Mesenteric fat pad (tissue), 1 donor: ENCODE measurements at places on chromosomes 3 and 15. TPM values are rescaled to one million over a fixed set of nuclear protein-coding genes. Genes with fewer than 3 reads are reported as not detected.

- no peak for DNase-seq
Observed at GRCh38 chr15:89917442-89918101, 4.8 kb upstream of the ARPIN start.

DNA sequence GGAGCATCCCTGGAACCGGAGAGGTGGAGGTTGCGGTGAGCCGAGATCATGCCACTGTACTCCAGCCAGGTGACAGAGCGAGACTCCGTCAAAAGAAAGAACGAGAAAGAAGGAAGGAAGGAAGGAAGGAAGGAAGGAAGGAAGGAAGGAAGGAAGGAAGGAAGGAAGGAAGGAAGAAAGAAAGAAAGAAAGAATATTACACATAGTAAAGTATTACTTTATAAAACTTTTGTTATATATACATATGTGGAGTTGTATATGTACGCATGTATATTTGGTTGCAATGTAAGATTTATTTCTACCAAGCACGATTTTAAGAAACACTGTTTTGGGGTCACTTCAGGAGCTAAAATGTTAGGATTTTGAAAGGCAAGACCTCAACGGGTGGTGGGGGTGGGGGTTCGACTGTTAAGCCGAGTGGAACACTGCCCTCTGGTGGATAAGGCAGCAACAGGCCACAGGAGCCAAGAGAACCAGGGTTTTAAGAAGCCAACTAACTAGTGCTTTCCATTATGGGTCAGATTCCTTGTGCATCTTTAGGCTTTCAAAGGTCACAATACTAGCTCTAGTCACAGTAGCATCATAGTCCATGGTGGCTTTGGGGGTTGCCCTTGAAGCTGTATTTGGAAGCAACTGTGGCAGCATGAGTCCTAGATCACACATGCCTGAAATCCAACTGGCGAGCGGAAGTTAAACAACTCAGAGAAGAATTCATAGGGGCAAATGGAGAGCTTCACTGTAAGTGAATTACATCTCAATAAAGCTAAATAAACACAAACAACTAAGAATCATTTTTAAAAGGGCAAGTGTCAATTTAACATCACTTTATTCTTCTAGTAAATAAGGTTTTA lies 22.5 kb downstream of the GLB1 start:
- DNase-seq, result no peak

The TMEM108 gene
- 1.5 TPM for total RNA-seq

The TNFSF10 gene
- total RNA-seq, result 23.0 TPM

DNA sequence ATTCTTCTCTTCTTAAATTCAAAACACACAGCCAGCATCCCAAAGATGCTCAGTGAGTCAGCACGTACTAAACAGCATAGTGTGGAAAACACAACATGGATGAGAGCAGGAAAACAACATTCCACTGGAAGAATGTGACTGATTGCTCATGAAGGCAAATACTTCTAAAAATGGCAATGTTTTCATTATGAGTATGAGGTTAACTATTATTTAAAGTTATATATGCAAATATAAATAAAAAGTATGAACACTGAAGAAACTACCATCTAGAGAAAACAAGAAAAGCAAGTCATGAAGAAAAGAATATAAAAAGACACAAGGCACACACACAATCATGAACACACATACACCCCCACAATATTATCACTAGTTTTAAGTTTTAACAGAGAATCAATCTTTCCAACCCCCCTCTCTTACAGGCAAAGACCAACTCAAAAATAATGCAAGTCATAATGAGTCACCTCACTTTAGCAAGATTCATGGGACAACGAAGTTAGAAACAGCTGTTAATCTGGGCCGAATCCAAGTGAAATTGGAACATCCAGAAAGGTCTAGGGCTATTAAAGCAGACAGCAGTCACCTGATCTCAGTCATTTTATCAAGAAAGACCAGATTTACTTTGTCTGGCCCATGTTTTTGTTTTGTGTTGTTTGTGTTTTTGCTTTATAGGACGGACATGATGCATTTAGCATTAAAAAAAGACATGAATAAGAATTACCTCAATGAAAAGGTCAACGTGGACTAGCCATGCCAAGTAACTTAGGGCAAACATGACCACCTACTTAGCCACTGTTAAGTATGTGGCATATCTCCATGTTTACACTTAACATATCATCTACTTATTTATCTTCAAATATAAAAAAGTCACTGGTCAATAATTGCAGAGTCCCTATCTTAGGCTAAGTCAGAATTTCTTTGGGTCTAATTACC lies 18.1 kb downstream of the GBE1 start:
- no peak for DNase-seq

The CCR8 gene
- not detected for total RNA-seq

DNA sequence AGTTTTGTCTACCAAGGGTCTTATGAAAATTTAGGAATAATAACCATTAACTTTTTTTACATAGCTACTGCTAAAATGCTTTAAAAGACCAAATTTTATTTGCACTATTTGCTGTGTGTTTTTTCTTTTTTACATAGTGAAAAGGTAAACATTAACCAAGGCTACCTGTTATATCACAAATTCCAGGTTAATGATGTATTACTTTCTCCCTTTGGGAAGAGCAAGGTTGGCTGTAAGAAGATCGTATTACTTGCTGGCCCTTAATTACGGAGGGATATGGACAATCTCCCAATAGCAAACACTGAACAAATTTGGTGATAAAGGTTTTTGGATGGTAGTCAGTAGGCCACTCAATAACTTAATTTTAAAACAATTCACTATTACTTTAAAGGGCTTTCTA lies 22.4 kb downstream of the LRRC58 start:
- DNase-seq, result no peak

GRCh38 chr15:80436511-80437307 lies 32.5 kb downstream of the ARNT2 start:
- no peak for DNase-seq

DNA sequence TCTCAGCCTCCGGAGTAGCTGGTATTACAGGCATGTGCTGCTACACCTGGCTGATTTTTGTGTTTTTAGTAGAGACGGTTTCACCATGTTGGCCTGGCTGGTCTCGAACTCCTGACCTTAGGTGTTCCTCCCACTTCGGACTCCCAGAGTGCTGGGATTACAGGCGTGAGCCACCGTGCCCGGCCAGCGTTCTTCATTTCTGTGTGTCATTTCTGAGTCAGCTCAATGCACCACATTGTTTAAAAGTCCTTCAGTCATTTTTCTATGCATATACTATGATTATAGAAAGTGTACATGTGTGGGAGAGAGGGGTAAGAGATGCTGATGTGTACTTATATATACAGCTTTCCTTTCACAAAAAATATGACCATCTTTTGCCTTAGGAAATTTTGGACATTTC lies 2.1 kb downstream of the QTRT2 start:
- DNase-seq, result no peak

The CCDC33 gene
- total RNA-seq, result not detected

The SPRED1 gene
- total RNA-seq, result 43.6 TPM

DNA sequence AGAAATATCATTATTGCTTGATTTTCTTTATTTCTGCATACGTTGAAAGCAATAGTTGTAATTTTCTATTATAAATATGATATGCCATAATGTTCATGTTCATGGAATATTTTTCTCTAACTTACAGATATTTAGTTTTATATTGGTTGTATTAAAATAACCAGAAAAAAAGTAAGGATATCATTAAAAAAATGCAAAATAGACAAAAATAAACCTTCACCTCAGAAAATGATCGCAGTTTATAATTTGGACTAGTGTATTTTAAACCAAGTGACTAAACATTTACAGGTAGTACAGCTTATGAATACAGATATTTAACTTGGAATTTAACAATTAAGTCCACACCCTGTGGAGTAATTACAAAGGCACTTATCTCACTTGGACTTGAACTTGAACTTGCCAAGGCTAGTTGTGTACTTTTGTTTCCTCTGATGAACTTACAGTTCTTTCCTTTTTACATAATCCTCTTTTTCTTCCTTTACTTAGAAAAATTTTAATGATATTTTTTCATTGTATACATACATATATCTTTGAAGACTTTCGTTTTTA lies 156.7 kb downstream of the CHL1 start:
- DNase-seq, result no peak

The ZBTB20 gene
- total RNA-seq, result 54.4 TPM

The PLAAT1 gene
- total RNA-seq, result 1.2 TPM

The ARL6IP5 gene
- total RNA-seq, result 200 TPM

GRCh38 chr3:156483426-156483825 lies 71.5 kb downstream of the SSR3 start:
- no peak for DNase-seq

GRCh38 chr3:13072239-13072599 lies 1.0 kb downstream of the IQSEC1 start:
- no peak for DNase-seq

GRCh38 chr15:61938249-61938648 lies 122.0 kb downstream of the VPS13C start:
- no peak for DNase-seq

The XYLB gene
- 5.2 TPM for total RNA-seq

The TRH gene
- total RNA-seq, result not detected

DNA sequence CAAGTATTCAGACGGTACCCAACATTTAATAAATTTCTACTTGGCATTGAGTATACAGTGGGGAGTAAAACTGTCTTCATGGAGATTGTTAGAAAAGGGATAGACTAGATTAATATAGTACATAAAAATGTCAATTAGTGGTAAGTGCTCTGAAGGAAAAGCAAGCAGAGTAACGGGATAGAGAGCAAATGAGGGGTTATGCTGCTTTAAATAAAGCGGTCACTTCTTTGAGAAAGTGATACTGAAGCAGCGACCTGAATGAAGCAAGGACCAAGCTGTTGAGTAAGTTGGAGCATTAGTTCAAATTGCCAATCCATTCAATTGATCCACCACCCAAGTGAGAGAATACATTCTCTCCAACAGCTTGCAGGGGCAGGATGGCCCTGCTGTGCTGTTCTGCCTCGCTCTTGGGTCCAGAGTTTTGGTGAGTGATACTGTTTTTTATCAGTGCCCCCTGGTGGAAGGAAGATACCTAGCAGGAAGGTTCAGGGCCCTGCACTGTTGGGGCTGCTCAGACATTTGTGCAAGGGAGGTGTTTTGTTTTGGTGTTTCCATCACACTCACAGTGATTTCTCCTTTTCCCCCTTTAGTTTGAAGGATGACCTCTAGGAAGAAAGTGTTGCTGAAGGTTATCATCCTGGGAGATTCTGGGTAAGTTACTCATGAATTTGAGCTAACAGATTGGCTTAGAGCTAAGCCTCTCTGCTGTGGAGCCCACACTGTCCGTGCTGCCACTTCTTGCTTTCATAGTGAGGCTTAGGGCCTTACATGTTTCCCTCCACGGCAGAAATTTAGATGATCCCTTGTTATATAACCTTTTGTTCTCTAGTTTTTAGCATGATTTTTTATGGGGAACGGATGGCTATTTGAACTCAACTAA lies 69.0 kb downstream of the RAB7A start:
- no peak for DNase-seq

The DLL4 gene
- 15.2 TPM for total RNA-seq

DNA sequence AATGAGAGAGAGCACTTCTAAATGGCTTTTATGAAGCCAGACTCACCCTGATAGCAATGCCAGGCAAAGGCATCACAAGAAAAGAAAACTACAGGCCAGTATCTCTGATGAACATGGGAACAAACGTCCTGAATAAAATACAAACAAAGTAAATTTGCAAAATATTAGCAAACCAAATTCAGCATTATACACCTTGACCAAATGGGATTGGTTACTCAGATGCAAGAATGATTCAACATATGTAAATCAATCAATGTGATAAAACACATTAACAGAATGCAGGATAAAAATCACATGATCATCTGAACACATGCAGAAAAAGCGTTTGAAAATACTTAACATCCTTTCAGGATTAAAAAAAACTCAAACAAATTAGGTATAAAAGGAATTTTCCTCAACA lies 494.9 kb upstream of the CCDC54 start:
- DNase-seq, result no peak

The SLC9C1 gene
- total RNA-seq, result not detected

DNA sequence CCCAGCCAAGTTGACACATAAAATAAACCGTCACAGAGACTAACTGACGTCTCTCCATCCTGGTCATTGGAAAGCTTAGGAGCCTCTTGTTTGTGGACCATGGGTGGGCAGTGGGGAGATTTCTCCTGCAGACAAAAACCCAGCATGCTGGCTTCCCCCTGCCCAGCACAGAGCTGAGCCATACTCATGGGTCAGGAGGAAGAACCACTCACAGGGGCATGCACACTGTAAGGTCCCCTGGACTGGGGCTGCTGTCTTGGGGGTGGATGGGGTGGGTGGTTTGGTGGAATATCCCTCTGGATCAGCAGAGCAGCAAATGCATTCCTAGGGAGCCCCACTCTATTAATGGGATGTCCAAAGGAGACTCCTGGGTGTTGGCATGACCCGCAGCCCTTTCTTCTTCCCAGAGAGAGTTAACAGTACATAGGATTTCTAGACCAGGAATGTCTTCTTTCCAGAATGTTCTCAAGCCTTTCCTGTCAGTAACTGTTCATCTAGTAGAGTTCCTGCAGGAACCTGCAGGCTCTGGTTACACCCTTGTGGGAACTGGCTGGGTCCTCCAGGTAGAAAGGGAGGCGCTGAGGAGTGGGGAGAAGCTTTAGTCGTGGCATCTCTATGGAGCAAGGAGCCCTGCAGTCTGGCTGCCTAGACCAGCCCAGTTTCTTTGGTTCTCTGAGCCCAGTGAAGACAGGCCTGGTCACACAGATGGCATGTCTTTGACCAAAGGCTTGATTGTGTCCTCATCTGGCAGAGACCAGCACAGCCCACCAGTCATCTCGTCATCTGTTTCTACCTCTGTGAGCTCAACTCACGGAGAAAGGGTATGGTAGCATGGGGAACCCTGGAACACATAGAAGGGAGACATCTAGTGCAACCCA lies 73.4 kb upstream of the PRR23C start:
- no peak for DNase-seq

DNA sequence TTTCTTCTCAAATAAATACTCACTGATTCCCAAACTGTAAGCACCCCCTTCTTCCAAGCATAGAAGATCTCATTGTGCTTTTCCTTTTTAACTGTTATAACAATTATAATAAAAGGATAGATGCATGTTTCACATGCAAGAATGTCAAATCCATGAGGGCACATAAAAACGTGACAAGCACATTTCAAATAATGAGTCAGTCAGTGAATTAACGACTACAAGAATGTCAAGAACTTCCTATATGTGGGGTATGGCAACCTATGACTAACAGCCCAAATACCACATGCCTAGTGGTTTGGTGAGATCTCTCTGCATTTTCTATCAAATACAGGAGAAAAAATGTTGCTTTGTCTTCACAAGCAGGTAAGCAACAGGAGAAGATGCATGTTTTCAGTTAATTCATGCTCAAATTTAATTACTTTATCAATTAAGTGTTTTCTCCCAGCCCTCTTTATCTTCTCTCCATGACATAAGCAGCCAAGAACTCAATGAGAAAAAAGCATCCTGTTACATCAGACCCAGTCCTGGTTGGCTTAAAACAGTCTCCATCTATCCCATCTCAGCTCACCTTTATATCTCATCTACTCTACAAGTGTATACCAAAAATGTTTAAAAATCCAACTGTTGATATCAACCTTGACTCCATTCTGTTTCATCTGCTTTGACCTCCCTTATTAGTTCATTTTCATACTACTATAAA lies 181.5 kb upstream of the LMCD1 start:
- no peak for DNase-seq

GRCh38 chr15:75782926-75783325 lies 60.3 kb upstream of the UBE2Q2 start:
- peak; percentile 43 for DNase-seq

The FOXL2NB gene
- not detected for total RNA-seq
